Urothelium cell line (cell line): ENCODE measurements at places on chromosomes 1 and 21.

DNA sequence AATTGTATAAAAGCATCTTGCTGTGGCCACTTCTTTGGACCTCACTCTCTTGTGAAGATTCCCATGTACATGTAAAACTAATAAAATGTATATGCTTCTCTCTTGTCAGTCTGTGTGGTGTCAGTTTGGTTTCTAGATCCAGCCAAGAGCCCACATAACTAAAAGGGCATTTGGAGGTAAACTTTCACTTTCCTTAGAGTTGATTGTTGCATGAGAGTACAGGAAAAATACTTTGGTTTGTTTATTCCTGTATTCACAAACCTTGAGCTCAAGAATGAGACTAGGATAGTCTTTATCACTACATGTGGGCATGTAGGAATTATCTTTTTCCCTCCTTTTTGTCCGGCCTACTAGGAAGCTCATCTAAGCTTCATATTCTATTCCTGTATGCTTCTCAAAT lies 50.9 kb downstream of the KCTD3 start:
- DNase-seq: no peak

GRCh38 chr1:28296401-28297261 lies 32.2 kb upstream of the MED18 start:
- DNase-seq: peak; percentile 45

- DNase-seq: no peak
Observed at GRCh38 chr1:115655306-115655663, 13.5 kb downstream of the VANGL1 start.

GRCh38 chr1:150151291-150152181 lies 1.8 kb downstream of the PLEKHO1 start:
- DNase-seq: no peak

- DNase-seq: no peak
Observed at GRCh38 chr1:39401106-39401505, 90.3 kb upstream of the BMP8A start.

DNA sequence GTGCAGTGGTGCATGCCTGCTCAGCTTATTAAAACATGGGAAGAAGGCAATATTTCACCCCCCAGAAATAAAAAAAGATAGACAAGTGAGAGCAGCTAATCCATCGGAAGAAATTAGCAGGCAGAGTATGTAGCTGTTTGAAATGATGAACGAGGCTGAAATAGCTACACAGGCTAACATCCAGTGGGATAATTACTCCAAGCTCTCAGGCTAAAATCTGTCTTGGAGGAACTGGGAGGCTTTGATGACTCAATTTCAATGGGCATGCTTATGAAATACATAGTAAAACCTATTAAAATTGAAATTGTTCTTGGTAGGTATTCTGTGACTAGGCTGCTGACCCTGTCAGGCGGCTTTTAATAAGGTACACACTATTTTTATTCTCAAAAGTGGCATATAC lies 84.1 kb upstream of the RRP15 start:
- no peak for DNase-seq

DNA sequence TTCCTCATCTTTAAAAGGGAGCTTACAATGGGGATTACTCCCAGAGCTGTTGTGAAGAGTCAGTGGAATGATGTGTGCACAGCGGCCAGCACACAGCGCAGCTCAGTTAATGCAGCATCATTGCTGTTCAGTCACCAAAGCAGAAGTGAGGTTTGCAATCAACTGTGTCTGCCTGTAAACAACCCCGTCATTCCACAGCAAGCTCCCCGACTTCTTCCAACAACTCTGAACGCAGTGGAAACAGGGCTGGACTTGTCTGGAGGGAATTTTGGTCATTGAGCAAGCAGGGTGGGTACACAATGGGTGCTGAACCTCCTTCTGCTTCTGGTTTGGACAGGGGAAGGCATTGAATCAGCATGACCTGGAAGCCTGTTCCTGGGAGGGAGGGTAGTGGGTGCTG lies 347.4 kb downstream of the PTPRU start:
- DNase-seq: no peak

DNA sequence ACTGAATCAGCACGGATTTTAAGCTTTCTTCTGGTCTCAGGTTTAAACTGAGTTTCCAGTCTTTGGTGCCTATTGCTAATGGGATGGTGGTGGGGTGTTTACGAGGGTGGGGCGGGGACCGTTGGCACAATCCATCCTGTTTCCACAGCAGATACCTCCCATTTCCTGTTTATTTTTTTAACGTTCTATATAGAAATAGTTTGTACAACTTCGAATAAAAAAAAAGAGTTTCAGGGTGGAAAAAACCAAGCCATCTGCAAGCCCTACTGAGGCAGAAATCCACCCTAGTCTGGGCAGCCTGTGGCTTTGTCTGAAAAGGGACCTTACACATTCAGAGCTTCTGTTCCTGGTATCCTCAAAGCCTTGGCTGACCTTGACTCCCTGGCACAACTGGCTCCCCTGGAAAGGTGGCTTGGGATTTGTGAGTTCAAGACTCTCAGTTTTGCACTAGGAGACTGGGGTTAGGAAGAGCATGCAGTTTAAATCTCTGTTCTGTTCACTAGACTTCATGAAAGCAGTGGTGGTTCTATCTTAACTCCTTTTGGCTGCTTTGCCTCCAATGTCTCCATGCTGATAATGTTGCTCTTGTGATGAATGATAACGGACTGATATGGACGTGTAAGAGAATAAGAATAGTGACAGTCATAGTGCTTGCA lies 46.7 kb downstream of the VANGL2 start:
- no peak for DNase-seq

DNA sequence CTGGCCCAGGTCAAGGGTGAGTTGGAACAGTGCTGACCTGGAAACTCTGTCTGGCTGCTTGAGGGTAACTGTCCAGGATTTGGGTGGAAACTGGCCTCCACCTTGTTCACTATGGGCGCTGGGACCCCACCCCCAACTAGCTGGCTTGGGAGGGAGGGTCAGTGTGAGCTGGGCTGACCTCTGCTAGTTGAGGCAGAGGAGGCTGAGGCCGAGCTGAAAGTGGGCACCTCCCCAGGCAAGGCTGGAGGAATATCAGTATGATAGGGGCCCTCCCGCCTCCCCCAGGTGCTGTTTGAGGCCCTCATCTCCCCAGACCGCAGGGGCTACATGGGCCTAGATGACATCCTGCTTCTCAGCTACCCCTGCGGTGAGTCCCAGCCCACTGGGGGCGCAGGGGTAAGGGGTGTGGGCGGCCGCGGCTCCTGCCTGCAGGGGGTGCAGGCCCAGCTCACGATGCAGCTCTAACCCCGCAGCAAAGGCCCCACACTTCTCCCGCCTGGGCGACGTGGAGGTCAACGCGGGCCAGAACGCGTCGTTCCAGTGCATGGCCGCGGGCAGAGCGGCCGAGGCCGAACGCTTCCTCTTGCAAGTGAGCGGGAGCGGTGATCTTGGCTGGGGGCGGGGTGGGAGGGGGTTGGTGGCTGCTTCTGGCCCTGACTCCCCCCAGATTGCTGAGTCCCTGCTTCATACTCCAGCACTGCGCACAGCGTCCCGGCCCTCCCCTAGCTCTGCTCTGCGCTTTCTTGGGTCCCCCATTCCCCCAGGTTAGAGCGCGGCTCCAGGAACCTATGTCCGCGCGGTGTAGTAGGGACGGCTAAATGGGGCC lies 22.9 kb downstream of the PTPRU start:
- no peak for DNase-seq
